ENCODE measurements at places on chromosomes 5 and 9.

GRCh38 chr5:178216088-178216534, 11.8 kb downstream of the HNRNPAB start:
- no peak for DNase-seq

GRCh38 chr9:24616863-24617262, 71.2 kb upstream of the IZUMO3 start:
- no peak for DNase-seq

DNA sequence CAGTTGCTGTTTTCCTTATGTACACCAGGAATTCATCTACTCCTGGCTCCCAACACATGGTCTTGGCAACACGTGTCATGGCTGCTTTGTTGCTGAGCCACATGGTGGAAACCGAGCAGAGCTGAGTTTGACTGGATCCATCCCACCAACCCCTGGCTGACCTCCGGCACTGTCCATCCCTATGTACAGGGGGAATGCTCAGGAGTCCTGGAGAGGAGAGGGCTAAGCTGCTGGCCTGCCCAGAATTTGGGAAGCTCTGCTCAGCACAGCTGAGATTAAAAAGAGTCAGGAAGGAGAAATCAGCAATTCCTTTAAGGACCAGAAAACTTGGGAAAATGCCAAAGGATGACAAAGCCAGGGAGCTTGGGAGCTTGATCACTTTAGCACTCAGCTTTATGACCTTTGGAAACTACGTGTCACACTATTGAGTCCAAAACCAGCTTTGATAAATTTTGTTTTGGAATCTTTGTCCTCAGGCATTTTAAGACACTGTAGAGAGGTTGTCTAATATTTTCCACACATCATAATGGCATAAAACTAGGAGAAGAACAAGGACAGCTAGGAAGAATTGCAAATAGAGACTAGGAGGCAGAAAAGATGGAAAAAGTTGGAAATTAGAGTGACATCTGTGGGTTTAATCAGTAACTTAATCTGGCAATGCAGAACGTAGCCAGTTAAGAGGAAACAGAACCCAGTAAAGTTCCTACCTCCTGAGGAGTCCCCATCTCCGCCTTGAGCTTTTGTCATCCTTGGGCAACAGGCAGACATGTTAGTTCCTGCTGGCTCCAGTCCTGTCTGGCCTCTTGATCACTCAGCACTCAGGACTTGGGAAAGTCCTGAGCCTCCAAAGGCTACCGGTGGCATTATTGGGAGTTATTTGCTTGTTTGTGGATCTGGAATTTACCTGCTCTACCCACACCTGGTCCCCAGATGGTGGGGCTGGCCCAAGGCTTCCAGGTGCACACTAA, 62.5 kb upstream of the PLPP1 start:
- DNase-seq, result peak; percentile 60

GRCh38 chr9:129777769-129778130, 24.9 kb upstream of the PTGES start:
- DNase-seq, result no peak

GRCh38 chr9:72995131-72996024, 42.5 kb upstream of the ALDH1A1 start:
- DNase-seq, result no peak

GRCh38 chr5:145294331-145294730, 540.8 kb downstream of the PRELID2 start:
- DNase-seq, result no peak

DNA sequence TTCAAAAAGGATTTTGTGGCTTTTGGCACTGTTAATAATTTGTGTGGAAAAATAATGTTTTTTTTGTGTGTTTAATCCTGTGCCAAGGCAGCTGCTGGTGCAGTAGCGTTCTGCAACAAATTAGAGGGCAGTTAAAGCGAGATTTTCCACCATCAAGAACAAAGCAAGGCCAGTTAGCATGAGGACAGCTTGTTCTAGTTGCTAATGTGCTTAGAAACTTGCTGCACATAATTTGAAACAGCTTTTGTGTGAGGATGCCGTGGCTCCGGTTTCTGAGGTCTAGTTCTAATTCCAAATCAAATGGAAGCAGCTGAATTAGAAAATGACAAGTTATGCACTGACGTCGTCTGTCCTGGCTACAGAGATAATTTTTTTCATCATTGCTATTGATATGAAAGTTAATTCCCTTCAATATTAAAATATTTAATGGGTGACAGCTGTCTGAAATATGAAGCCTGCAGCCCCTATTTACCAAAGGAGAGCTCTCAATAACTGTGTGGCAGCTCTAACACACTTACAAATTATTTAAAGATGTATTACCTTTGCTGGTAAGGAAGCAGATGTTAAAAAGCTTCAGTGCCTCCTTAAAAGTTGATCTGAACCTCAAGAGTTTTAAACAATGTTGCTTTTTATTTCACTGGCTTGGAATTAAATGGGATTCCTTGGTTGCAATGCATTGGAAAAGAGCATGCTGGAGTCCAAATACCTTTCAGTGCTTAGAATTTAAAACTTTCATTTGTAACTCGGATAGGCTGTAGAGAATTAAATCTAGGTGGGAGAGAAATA, 128.6 kb downstream of the SPATA31D1 start:
- DNase-seq, result no peak

GRCh38 chr9:127724012-127724411, 8.1 kb downstream of the TTC16 start:
- DNase-seq, result no peak

DNA sequence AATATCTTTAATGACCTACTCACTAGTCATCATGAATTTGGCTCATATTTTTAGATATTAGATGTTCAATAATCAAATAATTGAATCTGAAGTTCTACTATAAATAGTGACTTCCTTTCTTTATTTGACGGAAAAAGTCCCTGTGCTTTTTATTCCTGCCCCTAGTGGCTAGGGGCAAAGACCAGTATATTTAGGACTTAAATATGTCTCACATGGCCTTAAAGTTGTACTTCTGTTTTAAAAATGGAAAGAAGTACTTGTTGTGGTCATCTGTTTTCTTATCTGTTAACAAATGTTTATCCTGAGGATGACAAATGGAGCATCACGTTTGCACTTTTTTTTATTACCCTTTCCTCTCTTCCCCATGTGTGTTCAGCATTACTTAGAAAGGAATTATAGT, 89.2 kb upstream of the GRHPR start:
- DNase-seq, result no peak

DNA sequence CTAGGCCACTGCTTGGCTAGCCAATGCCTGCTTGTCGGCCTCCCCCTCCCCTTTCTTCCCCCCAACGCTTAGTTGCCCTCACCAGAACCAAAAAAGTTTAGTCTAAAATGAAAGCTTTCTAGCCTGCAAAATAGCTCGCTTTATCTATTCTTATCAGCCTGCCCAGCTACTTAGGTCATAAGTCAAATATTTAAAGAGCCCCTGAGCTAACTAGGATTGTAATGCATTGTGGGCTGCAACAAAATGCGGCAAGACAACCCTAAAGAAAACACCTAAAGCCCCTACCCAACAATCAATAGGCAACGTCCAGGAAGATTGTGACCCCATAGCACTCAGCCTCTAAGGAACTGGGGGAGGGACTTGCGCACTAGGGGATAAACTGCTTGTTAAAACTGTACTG, 38.6 kb upstream of the PCSK5 start:
- no peak for DNase-seq

DNA sequence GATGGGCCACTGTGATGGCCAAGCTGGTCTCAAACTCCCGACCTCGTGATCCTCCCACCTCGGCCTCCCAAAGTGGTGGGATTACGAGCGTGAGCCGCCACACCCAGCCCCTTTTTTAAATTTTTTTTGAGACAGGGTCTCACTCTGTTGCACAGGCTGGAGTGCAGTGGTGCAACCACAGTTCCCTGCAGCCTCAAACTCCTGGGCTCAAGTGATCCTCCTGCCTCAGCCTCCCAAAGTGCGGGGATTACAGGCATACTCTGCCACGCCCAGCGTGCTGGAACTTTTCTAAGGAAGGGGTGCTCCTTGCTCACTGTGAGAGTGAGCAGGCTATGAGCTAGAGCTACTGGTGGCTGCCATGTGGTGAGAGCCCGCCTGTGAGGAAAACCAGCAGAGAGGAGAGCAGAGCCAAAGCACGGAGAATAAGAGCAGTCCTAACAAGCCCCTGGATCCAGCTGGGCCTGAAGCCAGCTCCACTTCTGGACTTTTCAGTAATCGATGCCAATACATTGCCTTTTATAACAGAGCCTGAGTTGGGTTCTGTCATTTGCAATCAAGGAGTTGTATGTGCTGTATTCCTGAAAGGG, 75.5 kb upstream of the UNC5A start:
- DNase-seq, result no peak

GRCh38 chr5:128007939-128008338, 75.6 kb upstream of the SLC12A2 start:
- no peak for DNase-seq

GRCh38 chr9:27059907-27060306, 49.1 kb upstream of the TEK start:
- DNase-seq, result no peak

- DNase-seq, result no peak
These were observed 491.7 kb downstream of the PRR16 start for GRCh38 chr5:120955795-120956194.

GRCh38 chr5:78899922-78900362, 85.2 kb downstream of the ARSB start:
- peak; percentile 60 for DNase-seq

DNA sequence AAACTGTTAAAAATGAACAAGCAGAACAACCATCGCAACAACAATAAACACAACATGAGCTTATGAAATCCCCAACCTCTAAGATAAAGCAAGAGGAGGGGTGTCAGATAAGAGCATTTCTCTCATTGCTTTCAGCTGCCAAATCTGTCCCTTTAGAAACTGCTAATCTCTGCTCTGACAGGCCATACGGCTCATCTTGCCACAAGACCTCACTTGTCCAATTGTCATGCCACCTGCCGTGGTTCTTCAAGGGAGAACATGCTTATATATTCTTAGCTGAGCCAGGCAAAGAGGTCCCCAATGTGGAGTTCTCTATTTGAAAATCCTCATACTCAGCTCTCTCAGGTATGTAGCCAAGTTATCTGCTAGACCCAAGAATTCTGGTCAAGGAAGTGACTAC, 405.0 kb upstream of the TNC start:
- DNase-seq, result peak; percentile 86

- no peak for DNase-seq
These were observed 7.4 kb downstream of the SLC12A7 start for GRCh38 chr5:1104327-1105006.

DNA sequence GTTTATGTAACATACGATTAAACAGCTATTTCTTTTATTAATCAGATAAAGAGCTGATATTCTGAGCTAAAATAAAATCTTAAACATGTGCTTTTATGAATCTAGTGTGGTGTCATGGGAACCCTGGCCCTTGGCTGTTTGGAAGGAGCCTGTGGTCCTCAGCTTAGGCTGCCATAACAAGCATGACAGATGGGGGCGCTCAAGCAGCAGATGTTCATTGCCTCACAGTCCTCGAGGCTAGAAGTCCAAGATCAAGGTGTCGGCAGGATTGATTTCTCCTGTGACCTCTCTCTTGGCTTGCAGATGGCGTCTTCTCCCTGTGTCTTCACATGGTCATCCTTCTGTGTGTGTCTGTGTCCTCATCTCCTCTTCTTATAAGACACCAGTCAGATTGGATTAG, 448.2 kb downstream of the GADD45G start:
- DNase-seq, result no peak

DNA sequence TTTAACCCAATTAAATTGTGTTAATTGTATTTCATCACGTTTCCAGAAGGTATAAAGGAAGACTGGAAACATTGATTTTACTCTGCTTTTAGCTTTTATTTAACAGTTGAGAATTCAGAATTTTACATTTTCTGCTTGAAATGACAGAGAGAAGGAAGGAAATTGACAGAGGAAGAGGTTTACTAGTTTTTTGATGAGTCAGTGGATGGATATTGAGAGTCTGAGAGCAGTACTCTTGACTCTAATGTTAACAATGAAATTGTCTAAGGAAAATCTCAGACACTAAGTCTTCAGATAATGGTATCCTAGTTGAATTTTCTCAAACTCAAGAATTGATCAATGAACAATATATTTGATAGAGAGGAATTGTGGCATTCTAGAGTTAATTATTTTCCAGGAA, 60.6 kb downstream of the IPO11 start:
- no peak for DNase-seq

GRCh38 chr9:29866556-29866955, 2293.3 kb upstream of the C9orf72 start:
- DNase-seq, result no peak

GRCh38 chr5:134784946-134785620, 26.5 kb downstream of the DDX46 start:
- DNase-seq, result peak; percentile 17

All from myocyte (in vitro differentiated cells).